Bone marrow (tissue), 2 donors: ENCODE measurements at places on chromosomes 1 and 21.

- DNase-seq = no peak
These were observed 6.2 kb downstream of the ITPKB start for GRCh38 chr1:226732856-226733291.

DNA sequence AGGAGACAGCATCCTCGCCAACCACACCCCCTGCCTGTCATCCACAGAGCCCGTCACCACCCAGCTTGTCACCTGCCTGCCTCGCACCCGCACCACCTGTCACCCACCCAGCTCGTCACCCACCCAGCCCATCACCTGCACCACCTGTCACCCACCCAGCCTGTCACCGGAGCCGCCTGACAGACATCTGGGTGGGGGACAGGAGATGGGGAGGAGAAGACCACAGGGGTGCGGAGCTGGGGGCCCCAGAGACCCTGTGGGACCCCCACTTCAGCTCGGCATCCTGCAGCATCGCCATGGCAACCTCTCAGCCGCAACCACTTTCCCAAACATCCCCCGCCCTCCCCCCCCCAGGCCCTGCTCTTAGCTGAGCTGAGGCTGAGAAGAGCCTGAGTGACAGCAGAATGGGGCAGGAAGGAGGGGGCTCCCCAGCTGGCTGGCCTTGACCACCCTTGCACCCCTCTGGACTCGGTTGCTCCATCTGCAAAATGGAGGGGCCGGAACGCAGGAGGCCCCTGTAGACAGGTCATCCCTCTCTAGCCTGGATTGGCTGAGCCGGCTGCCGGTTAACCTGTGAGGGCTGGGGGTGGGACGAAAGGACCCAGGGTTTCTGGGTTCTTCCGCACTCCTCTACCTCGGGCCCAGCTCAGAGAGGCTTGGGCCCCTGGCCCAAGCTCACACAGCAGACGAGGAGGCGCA, 11.6 kb downstream of the AHDC1 start:
- DNase-seq = no peak

DNA sequence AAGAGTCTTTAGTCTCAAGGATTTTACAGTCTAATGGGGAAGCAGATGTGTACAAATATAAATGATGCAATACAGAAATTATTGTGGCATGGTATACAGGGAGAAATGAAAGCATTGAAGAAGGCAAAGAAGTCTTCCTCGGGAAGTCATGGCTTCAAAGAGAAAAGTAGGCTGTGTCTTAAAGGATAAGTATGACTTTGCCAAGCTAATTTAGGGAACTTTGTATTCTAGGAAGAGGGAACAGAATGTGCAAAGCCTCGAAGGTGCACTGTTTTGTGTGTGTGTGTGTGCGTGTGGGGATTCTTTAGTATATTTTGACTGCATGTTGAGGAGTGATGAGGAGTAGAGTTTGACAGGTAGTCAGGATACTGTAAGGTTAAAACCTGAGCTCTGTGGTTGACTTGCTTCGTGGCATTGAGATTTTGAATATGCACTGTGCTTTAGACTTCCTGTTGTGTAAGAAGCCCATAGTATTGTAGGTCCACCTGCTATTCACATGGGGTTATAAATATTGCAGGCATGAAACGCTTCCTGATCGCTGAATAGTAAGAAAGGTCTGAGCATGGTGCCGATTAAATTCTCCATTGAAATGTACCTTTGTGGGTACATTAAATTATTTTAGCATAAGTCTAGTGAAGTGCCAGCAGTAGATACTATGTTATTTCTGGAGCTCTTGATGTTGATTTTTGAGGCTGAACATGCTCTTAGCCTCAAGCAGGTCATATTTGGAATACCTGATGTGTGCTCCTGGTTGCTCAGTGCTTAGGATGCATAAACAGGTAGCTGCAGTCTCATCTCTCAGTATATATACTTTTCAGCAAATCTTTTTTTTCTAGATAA, 8.0 kb downstream of the SMAP2 start:
- DNase-seq = no peak

GRCh38 chr1:85617633-85618100, 37.1 kb downstream of the CCN1 start:
- no peak for DNase-seq

DNA sequence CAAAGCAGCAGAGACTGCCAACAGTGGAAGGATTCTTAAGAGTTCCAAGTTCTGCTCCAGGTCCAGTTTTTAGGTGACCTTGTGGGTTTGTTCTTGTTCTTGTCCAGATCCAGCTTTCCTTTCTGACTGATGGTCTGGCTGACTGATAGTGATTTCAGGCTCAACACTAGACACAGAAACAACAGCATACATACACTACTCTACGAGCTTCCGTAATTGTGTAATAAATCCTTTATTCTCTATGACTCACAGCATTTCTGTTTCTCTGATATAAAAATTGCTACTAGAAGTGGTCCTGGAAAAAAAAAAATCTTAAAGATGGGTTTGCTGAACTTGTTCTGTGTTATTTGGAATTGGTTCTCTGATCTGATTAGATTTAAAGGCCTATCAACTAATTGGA, 62.2 kb upstream of the PTCH2 start:
- DNase-seq = no peak

DNA sequence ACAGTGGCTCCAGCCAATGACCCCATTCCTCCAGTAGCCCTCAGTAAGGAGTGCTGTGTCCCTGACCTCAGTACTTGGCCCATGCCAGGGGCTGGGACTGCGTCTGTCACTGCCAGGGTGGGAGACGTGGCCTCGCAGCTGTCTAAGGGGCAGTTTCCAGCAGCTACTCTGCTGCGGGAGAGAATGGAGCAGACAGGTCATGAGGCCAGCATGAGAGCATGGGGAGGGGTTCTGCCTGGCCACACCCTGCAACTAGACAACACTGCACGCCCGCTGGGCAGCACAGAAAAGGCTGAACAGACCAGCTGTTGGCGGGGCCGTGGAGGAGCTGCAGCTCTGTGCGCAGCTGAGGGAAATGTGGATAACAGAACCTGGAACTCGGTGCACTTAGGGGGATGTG, 91.6 kb upstream of the COL6A1 start:
- no peak for DNase-seq

GRCh38 chr1:227869851-227870305, 54.4 kb downstream of the PRSS38 start:
- DNase-seq = no peak

- DNase-seq = no peak
These were observed 182.5 kb downstream of the HUNK start for GRCh38 chr21:32055305-32055704.

DNA sequence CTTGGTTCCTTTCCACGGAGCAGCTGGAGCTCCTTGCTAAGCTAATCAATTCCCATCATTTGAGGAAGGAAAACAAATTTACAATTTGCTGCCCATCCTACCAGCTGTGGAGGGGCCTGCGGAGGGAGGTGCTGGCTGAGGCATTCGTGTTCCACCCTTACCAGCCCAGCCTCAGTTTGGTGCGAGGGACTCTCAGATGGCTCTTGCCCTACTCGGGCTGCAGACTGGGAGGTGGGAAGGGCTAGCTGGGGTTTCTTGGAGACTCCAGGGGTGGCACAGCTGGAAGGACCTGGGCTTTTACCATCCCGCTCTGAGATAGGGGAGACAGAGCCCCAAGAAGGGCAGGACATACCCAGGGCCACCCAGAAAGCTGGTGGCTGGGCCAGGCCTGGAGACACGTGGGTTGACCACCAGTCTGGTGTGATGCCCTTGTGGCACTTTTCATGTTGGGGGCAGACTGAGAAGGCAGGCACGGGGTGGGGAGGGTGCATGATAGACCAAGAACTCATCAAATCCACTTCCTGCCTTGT, 17.7 kb downstream of the DISP3 start:
- no peak for DNase-seq

DNA sequence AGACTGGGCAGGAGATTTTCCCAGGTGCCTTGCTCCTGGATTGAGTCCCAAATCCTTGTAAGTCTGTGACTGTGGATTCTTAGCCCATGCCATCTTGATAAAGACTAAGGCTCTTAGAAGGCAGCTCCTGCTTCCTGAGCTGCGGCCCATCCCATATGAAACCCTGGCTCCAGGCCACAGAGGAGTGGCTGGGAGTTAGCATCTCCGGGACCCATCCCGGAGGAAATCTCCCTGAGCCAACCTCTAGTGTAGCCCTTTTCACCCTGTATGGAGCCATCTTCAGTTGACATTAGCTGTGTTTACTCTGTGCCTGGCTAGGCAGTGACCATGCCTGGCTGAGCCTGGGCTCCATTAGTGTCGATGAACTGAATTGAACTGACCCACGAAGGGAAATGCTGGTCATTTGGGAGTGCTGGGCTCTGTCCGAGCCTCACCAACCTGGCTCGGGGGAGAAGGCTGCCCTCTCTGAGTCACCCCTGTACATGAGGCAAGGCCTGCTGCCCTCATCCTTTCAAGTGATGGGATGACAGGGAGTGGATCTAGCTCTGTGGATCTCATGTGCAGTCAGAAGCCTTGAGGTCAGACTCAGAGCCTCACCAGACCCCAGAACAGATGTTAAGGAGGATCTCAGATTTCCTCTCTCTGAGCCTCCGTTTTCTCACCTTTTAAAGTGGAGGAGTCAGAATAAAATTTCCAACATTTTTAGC, 37.5 kb downstream of the LGR6 start:
- no peak for DNase-seq

DNA sequence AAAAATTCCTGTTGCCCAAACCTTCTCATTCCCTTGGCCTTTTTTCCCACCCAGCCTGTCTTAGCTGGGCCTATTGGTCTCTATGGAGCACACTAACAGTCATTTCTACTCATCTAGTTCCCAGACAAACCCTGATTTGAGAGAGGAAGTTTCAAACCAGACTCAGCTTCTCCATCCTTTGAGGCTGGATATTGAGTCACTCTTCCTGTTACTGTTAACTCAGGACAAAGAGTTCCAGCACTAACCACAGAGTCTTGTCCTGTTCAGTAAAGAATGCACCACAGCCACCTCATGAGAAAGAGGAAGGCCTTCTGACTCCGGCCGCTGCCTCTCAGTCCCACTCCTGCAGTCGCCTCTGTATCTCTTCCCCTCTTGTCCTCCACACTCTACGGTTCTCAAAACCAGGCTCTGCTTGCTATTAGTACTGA, 137.8 kb downstream of the PTPRC start:
- DNase-seq = no peak

- no peak for DNase-seq
These were observed 1.4 kb downstream of the GUK1 start for GRCh38 chr1:228141226-228142044.

DNA sequence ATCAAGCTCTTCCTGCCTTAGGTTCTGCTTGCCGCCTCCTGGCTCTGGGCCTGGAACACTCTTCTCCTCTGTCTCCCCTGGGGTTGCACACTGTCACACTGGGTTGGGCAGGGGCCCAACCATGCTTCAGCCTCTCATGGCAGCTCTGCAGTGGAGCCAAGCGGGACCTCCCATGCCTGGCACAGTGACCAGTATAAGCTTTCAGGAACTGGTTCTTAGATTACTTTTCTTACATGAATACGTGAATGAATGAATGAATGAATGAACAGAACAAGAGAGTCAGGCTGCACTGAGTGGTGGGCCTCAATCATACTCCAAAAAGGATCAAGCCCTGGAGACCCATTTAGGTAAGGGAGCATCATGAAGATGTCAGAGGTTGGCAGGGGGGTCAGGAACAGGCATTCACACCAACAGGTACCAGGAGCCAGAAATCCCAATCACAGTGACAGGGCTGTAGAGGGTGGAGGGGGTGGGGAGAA, 30.8 kb upstream of the TMEM125 start:
- DNase-seq = no peak

GRCh38 chr1:201426479-201427310, 5.2 kb upstream of the TNNI1 start:
- no peak for DNase-seq

GRCh38 chr1:228363686-228364067, 43.0 kb downstream of the TRIM11 start:
- DNase-seq = no peak

GRCh38 chr1:42144711-42145388, 8.4 kb upstream of the GUCA2B start:
- DNase-seq = no peak

DNA sequence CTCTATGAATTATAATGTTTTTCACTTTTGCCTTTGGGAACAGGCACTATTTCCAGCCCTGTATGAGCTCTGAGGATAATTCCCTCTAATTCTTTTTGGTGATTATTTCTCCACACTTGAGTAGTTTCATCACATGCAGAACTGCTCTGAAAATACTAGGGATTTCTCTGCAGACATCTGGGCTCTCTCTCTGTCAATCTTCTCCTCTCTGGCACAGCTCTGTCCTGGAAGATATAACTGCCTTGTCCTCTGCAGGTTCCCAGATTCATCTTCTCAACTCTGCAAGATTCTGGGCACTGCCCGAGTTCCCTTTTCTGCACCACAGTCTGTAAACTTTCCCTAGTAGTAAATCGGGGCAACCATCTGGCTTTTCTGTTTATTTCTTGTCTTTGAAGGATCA, 131.3 kb upstream of the FMN2 start:
- no peak for DNase-seq

GRCh38 chr1:176983731-176984130, 180.8 kb downstream of the ASTN1 start:
- DNase-seq = no peak

DNA sequence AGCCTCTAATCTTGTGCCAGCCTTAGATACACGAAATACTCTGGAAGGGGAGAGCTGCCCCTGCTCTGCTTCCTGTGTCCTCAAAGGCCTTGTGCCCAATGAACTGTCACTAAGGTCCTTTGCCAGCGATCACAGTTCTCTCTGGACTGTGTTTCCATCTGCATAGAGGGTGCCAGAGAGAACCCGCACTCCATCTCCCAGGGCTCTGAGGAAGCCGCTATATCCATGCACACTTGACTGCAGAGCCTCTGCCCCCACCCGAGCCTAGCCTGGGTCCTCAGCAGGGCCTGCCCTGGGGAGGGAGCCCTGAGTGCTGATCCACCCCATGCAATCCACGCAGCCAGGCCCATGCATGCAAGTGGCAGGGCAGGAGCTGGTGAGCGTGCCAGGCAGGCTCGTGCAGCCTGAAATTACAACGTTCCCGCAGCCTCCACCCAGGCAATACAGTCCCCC, 30.6 kb upstream of the KIF21B start:
- no peak for DNase-seq

DNA sequence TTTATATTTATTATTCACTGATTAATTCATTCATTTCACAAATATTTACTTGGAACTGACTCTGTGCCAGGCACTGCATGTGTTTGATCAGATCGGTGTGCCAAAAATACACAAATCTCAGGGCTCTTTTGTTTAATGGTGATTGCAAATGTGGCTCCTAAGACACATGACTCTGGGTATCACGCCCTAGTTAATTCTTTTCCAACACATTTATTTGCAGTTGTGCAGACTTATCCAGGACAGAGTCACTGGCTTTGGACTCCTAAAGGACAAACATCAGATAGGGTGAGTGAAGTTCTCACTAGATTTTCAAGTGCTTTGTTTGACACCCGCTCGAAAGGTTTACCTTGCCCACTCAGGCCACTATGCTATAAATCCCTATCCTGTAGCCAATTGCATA, 335.5 kb downstream of the BARHL2 start:
- DNase-seq = no peak

- DNase-seq = no peak
These were observed 50.7 kb downstream of the HLCS start for GRCh38 chr21:36915696-36916245.

DNA sequence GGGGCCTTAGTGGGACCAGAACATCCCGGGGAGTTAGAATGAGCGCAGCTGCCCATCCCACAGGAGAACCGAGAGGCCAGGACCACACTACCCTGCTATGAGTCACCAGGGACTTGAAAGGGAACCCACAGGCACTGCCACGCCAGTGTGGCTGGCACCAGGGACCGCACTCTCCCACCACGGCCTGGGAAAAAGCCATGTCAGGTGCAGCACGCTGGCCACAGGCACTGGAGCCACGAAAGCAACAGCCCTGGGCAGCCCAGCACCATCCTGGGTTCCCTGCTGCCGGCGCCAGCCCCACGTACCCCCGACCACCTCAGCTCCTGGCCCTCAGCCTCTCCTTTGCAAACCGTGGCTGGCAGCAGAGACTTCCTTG, 14.1 kb upstream of the TMEM240 start:
- no peak for DNase-seq
